Endothelial cell of umbilical vein (primary cell): ENCODE measurements at places on chromosomes 2 and 18.

- no peak for DNase-seq
Observed at GRCh38 chr2:43708891-43709290, 32.7 kb upstream of the C1GALT1C1L start.

DNA sequence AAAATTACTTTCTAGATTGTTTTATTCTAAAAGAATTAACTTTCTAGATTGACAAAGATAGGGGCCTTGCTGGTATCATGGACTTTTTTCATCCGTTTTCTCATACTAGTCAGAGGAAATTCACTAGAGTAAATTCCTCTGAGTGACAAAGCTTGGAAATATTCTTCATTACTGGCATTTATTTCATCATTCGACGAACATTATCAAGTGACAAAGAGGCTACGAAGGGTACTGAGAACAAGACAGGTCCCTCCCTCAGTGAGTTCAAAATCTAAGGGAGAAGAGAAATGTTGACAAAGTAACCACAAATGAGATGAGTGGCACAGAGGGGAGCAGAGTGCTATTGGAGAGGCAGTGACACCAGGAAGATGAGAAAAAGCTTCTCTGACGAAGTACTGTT is 4.3 kb downstream of the EPG5 start:
- DNase-seq = no peak

GRCh38 chr18:2964361-2965010 is 48.5 kb downstream of the LPIN2 start:
- no peak for DNase-seq

- DNase-seq = no peak
Observed at GRCh38 chr2:191710411-191710900, 32.5 kb downstream of the NABP1 start.

GRCh38 chr2:240435457-240435947 is at the start of gene GPC1:
TSS of gene GPC1 (plus strand) at chr2:240435663. CDS start at chr2:240435919, 256 bp downstream.
- peak; percentile 12 for DNase-seq

- no peak for DNase-seq
Observed at GRCh38 chr2:207423886-207424285, 105.9 kb upstream of the CREB1 start.

DNA sequence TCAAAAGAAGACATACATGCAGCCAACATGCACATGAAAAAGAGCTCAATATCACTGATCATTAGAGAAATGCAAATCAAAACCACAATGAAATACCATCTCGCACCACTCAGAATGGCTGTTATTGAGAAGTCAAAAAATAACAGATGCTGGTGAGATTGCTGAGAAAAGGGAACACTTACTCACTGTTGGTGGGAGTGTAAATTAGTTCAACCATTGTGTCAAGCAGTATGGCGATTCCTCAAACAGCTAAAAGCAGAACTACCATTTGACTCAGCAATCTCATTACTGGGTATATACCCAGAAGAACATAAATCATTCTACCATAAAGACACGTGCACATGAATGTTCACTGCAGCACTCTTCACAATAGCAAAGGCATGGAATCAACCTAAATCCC is 95.5 kb upstream of the XIRP2 start:
- DNase-seq = no peak

DNA sequence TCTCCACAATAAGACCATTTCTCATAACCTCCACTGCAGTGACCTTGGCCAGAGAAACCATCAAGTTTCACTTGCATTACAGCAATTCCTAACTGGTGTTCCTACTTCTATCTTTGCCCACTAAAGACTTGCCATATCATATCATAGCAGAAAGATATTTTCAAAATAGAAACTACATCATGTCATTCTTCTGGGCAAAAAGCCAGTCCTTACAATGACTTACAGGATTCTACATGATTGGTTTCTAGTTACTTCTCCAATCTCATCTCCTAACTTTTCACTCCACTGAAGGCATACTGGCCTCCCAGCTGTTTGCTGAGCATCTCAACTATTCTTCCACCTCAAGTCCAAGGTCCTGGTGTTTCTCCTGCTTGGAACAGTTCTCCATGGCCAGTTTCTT is 151.4 kb downstream of the HNMT start:
- DNase-seq = no peak

GRCh38 chr2:47277187-47277586 is 122.1 kb upstream of the STPG4 start:
- no peak for DNase-seq

DNA sequence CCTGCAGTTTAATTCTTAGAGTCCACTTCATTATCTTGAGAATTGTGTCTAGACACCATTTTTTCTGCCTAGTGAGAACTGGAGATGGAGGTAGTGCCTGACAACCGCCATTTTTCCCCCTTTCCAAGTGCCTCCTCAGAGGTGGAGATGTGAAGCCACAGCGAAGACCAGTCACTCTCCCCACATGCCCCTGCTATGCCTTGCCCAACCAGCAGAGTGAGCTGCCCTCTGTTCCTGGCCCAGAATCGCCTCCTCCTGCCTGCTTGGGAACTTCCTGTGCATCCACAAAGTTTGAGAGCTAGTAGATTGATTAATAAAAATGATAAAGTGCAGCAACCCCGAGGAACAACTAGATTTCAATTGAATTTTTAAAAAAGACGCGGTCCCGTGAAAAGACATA is 123.3 kb downstream of the CLIP4 start:
- peak; percentile 23 for DNase-seq

GRCh38 chr2:218292048-218293014 is at the start of gene TMBIM1:
TSS of gene TMBIM1 (minus strand) at chr2:218292503. CDS start at chr2:218282141, 10,362 bp downstream.
- DNase-seq = peak; percentile 69

DNA sequence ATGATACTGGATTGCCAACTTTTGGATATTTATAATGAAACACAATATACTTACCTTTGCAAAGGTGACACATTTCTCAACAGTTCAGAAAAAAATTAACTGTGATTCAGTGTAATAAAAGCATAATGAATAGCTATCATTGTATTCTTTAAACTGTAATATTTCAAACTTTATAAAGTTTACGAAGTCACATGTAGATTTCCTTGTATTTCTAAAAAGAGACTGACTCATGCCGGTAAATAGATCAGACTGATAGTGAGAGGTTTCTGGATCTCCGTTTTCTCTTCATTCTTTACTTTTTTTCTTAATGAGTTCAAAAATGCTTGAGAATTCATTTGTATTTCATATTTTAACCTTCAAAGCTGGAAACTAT is 70.1 kb downstream of the EML4 start:
- DNase-seq = peak; percentile 18

DNA sequence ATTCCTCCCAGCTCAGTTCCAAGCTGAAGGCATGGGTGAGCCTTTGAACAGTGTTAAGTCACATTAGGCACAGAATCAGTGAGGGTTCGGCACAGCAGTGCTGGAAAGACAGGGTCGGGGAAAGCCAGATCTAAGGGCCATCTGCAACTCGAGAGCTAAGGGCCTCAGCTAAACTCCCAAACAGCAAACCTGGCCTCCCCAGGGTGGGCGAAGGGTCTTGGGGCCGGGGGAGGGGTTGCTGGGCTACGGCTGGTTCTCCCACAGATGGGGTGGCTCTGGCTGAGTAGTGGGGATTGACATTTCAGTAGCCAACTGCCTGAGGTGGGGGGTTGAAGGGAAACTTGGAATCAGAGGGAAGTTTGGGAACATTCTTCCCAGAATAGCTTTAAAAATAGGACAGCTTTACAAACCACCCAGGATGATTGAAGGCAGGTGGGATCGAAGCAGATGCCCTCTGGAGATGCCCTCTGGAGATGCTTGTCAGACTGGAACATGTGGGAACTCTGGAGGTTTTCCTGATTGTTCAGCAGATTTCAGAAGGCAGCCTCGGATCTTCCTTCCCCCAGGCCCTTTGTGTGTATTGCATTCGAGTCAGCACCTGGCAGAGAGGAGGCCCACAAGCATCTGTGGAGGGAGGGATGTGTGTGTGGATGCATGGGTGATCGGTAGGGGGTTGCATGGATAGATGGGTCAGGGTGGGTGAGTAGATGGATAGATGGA is 156.4 kb downstream of the SMAD7 start:
- no peak for DNase-seq
